Activated naive CD4-positive, alpha-beta T cell treated with anti-CD3 and anti-CD28 coated beads, Interleukin-2, amount 50 U/mL, for 72 hours (primary cell): ENCODE measurements at places on chromosomes 4 and X. TPM values are rescaled to one million over a fixed set of nuclear protein-coding genes. Genes with fewer than 3 reads are reported as not detected.

- no peak for DNase-seq
These were observed 272.5 kb downstream of the ARHGAP10 start for GRCh38 chr4:148004228-148004857.

- DNase-seq, result no peak
These were observed 282.6 kb upstream of the GRID2 start for GRCh38 chr4:92021203-92021602.

- no peak for DNase-seq
These were observed 43.9 kb downstream of the RASSF6 start for GRCh38 chr4:73576381-73576780.

GRCh38 chrX:109760922-109761250, 27.8 kb upstream of the ACSL4 start:
- no peak for DNase-seq

DNA sequence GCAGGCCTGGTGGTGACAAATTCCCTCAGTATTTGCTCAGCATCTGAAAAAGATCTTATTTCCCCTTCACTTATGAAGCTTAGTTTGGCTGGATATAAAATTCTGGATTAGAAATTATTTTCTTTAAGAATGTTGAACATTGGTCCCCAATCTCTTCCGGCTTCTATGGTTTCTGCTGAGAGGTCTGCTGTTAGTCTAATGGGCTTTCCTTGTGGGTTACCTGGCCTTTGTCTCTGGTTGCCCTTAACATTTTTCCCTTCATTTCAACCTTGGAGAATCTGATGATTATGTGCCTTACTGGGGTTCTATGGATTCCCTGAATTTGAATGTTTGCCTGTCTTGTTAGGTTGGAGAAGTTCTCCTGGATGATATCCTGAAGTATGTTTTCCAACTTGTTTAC, 17.4 kb upstream of the TMPRSS11F start:
- DNase-seq, result no peak

DNA sequence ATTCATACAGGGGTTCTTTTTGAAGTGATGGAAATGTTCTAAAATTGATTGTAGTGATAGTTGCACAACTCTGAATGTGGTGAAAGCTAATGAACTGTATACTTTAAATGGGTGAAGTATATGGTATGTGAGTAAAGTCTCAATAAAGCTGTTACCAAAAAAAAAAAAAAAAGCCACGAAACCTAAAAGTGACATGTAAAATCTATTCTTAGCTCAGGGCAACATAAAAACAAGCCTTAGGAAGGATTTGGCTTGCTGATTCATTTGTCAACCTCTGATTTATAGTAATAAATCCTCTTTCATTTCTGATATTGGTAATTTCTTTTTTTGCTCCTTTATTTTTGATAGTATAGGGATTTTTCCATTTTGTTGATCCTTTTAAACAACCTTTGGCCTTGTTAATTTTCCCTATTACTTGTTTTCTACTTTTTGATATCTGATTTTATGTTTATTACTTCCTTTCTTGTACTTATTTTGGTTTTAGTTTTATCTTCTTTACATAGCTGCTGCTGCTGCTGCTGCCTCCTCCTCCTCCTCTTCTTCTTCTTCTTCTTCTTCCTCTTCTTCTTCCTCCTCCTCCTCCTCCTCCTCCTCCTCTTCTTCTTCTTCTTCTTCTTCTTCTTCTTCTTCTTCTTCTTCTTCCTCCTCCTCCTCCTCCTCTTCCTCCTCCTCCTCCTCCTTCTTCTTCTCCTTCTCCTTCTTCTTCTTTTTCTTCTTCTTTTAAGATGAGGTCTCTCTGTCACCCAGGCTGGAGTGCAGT, 79.4 kb downstream of the ADGRG4 start:
- DNase-seq, result no peak

GRCh38 chr4:146981651-146982050, 36.0 kb upstream of the TTC29 start:
- no peak for DNase-seq

IL13RA1 gene
- total RNA-seq, result 0.32 TPM

- DNase-seq, result no peak
These were observed 18.2 kb downstream of the MRFAP1 start for GRCh38 chr4:6658597-6659075.

DNA sequence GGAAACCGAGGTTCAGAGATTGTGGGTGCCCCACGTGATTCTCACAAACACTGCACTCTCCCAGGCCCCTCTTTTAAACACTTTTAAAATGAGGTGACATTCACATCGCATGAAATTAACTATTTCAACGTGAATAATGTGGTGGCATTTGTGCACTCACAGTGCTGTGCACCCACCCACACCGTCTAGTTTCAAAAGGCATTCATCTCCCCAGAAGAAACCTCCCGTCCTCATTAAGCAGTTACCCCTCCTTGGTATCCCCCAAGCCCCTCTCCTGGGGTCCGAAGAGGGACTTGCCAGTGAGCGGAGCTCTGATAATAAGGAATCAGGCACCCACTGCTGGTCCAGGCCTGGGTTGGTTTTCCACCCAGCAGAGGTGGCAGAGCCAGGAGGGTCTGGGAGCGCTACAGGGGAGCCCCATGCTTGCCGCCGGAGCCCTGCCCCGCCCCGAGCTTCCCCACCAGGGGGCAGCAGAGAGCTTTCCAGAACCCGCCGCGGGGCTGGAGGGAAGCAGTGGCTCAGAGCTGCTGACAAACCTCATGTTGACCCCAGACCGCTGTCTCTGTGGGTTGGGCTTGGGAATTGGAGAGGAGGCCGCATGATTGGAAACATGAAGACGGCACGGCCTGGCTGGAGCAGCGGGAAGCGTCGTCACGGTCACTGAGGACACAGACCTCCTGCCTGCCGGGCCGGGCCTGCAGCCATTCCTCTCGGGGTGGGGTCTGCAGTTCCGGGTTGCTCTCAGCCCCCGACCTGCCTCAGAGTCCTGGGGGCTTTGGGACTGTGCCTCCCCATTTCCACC, 27.5 kb upstream of the HTRA3 start:
- DNase-seq, result peak; percentile 71

- no peak for DNase-seq
These were observed at the start of gene ASMT for GRCh38 chrX:1614927-1615326. TSS of gene ASMT (plus strand) at chrX:1615059. CDS start at chrX:1615200, 141 bp downstream.

GRCh38 chrX:42778096-42778495, at the start of gene PPP1R2C:
TSS of gene PPP1R2C (minus strand) at chrX:42778163. CDS start at chrX:42778079, 84 bp downstream.
- no peak for DNase-seq

- DNase-seq, result no peak
These were observed 43.7 kb downstream of the STAG2 start for GRCh38 chrX:124005228-124005627.
